Metanephros (tissue), 2 donors: ENCODE measurements at places on chromosomes 7 and 10. TPM values are rescaled to one million over a fixed set of nuclear protein-coding genes. Genes with fewer than 3 reads are reported as not detected.

Gene CYP26C1
- total RNA-seq = not detected

Gene SORCS1
- 14.5 TPM for total RNA-seq

Gene NUTM2E
- total RNA-seq = 0.76 TPM

Gene PTPRZ1
- total RNA-seq = 2.7 TPM

Gene HERPUD2
- 35.1 TPM for total RNA-seq

Gene VSTM2A
- 1.5 TPM for total RNA-seq

Gene TMEM26
- 6.6 TPM for total RNA-seq

Gene NUDT13
- total RNA-seq = 0.70 TPM

Gene FGFR2
- 120 TPM for total RNA-seq

Gene BTBD16
- 0.41 TPM for total RNA-seq

Gene CTAGE4
- 5.3 TPM for total RNA-seq

Gene SCIN
- 110 TPM for total RNA-seq

Gene FGF8
- total RNA-seq = 5.8 TPM

Gene MINPP1
- 30.6 TPM for total RNA-seq

Gene ANKRD1
- 1.3 TPM for total RNA-seq

Gene COL28A1
- 4.8 TPM for total RNA-seq

Gene NKX6-2
- total RNA-seq = 0.06 TPM

Gene SEMA4G
- 8.5 TPM for total RNA-seq

Gene TAS2R41
- total RNA-seq = not detected
